ENCODE measurements at places on chromosomes 4 and X. TPM values are rescaled to one million over a fixed set of nuclear protein-coding genes. Genes with fewer than 3 reads are reported as not detected.

The SMIM10L2A gene
- total RNA-seq, result 0.79 TPM

The PPP4R3C gene
- not detected for total RNA-seq

The NUDT10 gene
- 1.2 TPM for total RNA-seq

The SMIM43 gene
- 0.76 TPM for total RNA-seq

The TSPAN7 gene
- 0.39 TPM for total RNA-seq

The VEGFD gene
- not detected for total RNA-seq

The ADH1C gene
- total RNA-seq, result 0.23 TPM

The EXOSC9 gene
- total RNA-seq, result 13.5 TPM

The DDIT4L gene
- 5.0 TPM for total RNA-seq

The MND1 gene
- total RNA-seq, result 0.79 TPM

The EGF gene
- 1.0 TPM for total RNA-seq

The DCAF8L2 gene
- not detected for total RNA-seq

The CSAG1 gene
- not detected for total RNA-seq

The SRPK3 gene
- 3.6 TPM for total RNA-seq

The MSANTD1 gene
- total RNA-seq, result 0.83 TPM

The CXCL11 gene
- not detected for total RNA-seq

The UGT2B10 gene
- not detected for total RNA-seq

Measured in smooth muscle cell of the pulmonary artery (primary cell).